CD4-positive, CD25-positive, alpha-beta regulatory T cell (primary cell): ENCODE measurements at places on chromosomes 3 and 15. TPM values are rescaled to one million over a fixed set of nuclear protein-coding genes. Genes with fewer than 3 reads are reported as not detected.
A peak's percentile ranks its signal among the peaks of the same experiment; 100 is the strongest.

DNA sequence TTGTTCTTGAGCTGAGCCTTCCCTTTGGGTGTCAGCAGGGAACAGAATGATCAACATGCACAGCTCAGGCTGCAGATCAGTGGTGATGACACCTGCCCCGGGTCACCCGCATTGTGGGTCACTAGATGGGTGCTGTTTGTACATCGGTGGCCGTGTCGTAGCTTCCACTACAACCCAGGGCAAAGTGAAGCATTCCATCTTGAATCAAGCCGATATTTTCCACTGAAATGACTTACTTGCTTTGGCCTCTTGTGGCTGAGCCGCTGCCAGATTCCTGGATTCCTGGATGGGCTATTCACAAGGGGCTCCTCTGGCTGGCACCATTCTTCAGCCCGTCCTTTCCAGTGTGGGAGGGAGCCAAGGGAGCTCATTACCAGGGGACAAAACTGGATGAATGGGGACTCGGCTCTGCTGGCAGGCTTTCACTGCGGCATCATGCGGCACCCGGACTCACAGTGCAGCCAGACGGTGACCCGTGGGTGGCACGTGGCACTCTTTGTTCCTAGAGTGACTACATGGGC is 65.6 kb downstream of the SLCO3A1 start:
- DNase-seq = no peak

- no peak for DNase-seq
Observed at GRCh38 chr15:57281321-57281720, 95.0 kb upstream of the CGNL1 start.

DNA sequence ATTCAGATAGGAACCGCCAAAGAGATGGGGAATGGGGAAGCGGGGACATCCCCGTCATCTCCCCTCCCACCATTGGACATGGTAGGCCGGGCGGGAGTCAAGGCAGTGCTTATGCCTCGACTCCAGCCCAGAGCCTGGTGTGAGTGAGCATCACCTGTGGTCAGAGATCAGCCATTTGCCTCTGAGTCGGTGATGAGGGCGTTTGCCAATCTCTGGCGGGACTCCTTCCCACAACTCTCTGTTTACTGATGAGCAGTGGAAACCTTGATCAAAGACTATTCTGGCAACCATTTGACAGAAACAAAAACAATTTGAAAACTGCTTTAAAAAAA is 63.9 kb upstream of the HES1 start:
- DNase-seq = no peak

GRCh38 chr3:188284455-188285212 is 130.7 kb downstream of the LPP start:
- peak; percentile 43 for DNase-seq

- DNase-seq = no peak
Observed at GRCh38 chr3:134327594-134327975, 46.7 kb downstream of the AMOTL2 start.

- DNase-seq = no peak
Observed at GRCh38 chr15:80578206-80578595, 116.9 kb upstream of the ABHD17C start.

DNA sequence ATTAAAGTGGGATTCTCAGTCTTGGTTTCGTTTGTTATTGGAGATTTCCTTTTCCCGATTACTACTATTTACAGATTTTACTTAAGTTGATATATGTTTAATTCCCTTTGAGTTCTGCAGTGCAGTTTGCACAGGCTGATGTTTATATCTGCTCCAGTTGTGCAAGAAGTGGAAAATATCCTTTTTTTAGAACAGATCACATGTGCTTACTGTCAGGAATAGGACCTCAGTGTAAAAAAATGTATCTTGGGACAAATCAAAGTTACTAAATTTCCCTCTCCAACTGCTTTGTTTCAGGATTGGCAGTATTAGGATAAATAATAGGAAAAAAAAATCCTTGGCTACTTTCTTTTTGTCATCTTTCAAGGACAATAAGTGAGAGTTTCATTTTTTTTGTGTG is 6.9 kb downstream of the MITF start:
- DNase-seq = no peak

The ACVR2B gene
- 12.7 TPM for total RNA-seq

DNA sequence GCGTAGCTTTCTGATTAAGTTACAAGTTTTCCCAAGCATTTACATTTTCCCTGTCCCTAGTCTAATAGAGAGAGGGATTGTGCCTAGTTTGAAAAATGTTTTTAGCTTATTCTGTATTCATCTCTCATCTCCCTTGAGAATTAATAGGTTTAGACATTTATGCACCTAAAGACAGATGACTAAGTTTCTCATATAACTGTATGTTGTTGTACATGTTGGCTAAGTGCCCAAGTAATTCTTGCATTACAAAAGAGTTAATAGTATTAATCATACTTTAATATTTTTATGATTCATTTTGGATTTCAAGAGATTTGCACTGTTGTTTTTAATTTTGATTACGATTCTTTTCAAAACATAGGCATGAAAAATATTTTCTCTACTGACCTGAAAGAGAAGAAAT is 109.0 kb upstream of the TBL1XR1 start:
- no peak for DNase-seq

The SATB1 gene
- 121 TPM for total RNA-seq

DNA sequence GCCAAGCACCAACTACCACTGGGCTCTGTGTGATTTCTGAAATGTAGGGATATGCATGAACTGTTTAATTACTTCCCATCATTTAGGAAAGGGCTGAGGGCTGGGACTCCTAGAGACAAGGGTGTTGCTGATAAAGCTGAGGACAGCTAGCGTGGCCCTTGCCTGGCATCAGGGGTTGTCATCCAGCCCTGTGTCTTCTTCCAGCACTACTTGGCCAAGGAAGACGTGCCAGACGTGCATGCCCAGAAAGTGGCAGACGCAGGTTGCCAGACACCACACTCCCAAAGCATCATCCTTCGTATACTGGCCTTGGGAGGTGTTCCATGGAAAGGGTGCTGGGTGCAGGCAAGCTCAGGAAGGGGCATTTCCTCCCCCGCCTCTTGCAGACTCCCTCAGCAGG is 64.8 kb downstream of the LRIG1 start:
- no peak for DNase-seq

GRCh38 chr3:137024348-137024747 is 66.6 kb downstream of the IL20RB start:
- no peak for DNase-seq

GRCh38 chr3:53589201-53589600 is 94.8 kb downstream of the CACNA1D start:
- DNase-seq = no peak

DNA sequence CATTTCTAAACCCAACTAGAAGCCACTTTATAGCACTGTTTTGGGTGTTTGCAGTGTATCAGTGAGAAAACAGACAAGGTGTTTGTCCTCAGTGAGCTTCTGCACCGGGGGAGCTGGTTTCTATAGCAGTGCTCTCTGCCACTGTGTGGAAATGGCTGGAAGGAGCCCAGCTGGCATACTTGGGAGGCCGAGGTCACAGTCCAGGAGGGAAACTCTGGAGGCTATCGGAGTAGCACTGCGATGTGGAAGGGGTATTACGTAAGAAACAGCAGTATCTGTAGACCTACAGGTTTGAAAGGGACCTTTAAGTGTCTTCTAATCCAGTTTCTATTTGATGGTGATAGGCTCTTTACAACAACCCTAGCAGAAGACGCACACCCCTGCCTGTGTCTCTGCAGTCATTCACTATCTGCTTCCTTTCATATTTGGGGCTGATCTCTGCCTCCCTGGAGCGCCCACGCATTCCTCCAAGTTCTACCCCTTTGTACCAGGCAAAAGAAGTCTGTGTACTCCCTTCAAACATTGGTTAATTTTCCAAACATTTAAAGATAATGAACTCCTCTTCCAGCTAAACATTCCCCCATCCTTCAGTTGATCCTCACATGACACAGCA is 87.4 kb upstream of the ADAMTS17 start:
- no peak for DNase-seq

GRCh38 chr3:161310649-161311423 is 60.5 kb downstream of the SPTSSB start:
- DNase-seq = peak; percentile 83

- DNase-seq = no peak
Observed at GRCh38 chr3:178518660-178519396, 17.4 kb upstream of the KCNMB2 start.

The PLSCR4 gene
- total RNA-seq = not detected

The ATP13A5 gene
- total RNA-seq = not detected

DNA sequence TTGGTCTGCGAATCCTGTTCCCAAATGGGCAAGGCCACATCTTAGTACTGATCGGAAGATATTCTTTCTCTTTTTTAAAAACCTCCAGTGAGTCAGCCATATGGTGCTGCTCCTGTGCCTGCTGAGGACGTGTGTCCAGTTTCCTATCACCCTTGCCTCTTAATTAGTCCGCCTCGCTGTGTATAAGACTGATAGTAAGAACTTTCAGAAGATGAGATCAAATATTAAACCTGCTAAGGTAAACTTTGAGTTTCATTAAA is 612 bp downstream of the UBA5 start:
- DNase-seq = no peak

GRCh38 chr3:143442814-143443447 is 323.4 kb downstream of the CHST2 start:
- no peak for DNase-seq

DNA sequence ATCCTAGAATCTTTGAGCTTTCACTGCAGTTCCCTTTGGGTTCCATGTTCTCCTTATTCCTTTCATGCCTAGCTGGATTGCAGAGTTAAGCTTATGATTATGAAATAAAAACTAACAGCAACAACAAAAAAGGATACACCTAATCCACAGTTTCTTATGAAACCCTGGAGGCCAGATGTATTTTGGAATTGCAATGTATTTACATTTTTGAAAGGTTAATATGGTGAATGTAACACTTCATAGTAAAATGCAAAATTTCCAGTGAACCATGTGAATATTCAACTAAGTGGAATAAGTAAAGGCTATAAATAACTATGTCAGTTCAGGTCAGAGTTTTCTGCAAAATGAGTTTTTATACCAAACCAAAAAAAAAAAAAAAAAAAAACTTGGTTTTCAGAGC is 65.8 kb upstream of the FLNB start:
- DNase-seq = no peak

DNA sequence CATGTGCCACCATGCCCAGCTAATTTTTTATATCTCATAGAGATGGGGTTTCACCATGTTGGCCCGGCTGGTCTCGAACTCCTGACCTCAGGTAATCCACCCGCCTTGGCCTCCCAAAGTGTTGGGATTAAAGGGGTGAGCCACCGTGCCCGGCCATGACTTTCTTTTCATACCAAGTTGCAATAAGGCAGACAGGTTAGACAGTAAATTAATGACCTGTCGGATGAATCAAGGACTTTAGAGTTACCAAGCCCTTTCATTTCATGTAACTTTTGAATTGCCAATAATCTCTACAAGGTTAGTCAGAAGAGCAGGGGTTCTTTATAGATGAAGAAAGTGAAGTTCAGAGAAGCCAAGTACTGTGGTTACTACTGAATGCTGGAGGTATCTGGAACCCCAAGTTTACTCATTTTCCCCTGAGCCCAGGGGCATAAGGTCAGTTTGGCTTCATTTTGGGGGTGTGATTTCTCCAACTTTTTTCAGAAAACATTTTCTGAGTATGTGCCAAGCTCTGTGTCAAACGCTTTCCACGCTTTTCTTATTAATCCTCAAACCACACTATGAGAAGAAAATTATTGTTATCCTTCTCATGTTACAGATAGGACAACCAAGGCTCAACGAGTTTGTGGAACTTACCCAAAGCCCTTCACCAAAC is 11.9 kb downstream of the PRICKLE2 start:
- no peak for DNase-seq

DNA sequence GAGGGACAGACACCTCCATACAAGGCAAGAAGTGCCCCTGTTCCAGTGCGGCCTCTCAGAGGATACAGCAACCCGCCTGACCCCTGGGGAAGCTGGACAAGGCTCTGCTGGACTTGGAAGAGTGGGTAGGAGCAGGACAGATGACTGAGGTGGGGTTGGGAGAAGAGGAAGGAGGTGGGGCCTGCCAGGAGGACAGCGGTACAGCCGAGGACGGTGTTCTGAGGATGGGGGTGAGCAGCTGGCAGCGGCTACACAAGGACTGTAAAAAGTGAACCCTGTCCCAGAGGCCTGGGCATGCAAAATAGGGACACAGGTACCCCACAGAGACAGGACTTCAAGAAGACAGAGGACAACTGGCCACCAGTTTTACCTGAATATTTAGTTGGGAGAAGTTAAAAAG is 23.5 kb upstream of the ELP6 start:
- no peak for DNase-seq

The ANKRD34C gene
- total RNA-seq = not detected

GRCh38 chr3:185250247-185250646 is 3.6 kb downstream of the EHHADH start:
- DNase-seq = no peak
